Stimulated activated CD4-positive, alpha-beta T cell treated with anti-CD3 and anti-CD28 coated beads, Interleukin-12 subunit alpha, Interleukin-12 subunit beta, amount 100 ng/mL, for 48 hours (primary cell): ENCODE measurements at places on chromosomes 12 and 14.

DNA sequence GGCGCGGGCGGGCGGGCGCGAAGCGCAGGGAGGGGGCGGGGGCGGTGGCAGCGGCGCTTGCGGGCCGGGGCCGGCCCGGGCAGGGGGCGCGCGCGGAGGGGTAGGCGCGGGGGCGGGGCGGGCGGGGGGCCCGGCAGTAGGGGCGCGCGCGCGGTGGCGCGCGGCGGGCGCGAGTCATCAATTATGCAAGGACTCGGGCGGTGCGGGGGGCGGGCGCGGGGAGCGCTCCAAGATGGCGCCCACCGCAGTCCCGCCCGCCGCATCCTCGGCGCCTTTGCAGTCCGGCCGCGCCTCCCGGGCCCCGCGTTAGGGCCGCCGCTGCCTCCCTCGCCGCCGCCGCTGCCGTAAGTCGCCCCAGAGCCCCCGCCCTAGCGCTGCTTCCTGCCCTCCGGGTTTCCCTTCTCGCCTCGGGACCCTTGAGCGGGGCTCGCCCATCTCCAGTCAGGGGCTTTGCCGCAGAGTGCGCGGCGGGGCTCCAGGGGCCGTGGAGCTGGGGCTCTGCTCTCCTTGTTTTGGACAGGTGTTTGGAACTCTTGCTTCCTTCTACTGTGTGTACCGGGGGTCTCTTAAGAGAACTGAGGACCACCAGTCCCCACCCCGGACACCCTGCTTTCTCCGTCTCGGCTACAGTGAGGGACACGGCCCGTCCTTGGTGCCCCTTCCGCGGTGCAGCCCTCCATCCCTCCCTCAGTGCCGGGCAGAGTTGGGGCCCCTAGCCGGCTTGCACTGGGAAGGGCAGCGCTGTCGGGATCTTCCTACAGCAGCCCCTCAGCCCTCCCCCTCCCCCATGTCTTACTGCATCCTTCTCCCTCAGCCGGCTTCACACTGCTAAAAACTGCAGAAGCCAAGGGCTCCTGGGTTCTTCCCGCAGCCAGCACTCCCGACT lies at the start of gene SCN8A:
TSS of gene SCN8A (plus strand) at position 218 of the 886 bp plus-strand sequence. CDS start 71,585 bp downstream, outside the sequence.
- DNase-seq = no peak

GRCh38 chr12:14678547-14679150 lies 17.8 kb downstream of the GUCY2C start:
- no peak for DNase-seq

DNA sequence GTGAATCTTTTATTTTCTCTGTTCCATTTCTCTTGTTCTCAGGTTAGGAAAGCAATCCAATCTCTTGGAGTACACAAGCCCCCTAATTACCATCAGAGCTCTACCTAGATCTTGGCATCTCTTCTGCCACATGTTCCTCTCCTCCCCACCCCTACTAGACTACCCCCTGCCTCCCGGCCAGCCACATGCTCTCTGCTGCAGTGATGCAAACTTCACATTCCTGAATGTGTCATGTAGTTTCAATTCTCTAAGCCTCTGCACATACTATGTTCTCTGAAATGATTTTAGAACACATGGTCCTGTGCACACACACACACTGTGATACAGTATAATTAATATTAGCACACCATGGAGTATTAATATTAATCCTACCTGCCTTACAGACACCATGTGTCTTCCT lies 104.6 kb downstream of the EFCAB11 start:
- no peak for DNase-seq

DNA sequence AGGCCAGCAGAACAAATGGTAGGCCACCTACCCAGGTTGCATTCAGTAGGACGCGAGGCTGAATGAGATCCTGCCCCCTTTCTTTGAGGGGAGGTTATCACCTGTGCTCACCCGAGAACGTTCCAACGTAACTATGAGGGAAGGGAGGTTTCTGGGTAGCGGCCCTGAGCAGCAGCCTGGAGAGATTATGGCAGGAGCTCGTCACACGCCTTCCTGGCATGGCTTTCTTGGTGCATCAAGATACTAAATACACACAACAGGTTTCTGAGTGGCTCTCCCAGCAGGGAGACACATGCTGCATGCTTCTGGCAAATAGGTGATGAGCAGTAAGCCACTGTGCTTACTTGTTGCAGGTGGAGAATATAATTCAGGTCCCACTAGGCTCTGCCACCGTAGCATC lies 147.7 kb downstream of the CALM1 start:
- DNase-seq = no peak

GRCh38 chr14:105168496-105168978 lies at the start of gene JAG2:
TSS of gene JAG2 (minus strand) at chr14:105168776. CDS start at chr14:105168420, 356 bp downstream.
- DNase-seq = peak; percentile 54
